ENCODE measurements at places on chromosomes 12 and 14.

- DNase-seq, result no peak
Observed at GRCh38 chr12:2259369-2259768, 206.6 kb downstream of the CACNA1C start.

- DNase-seq, result peak; percentile 70
Observed at GRCh38 chr12:70609739-70610491, 27.3 kb downstream of the PTPRB start.

- DNase-seq, result no peak
Observed at GRCh38 chr12:20950248-20950647, 139.7 kb downstream of the SLCO1B3 start.

GRCh38 chr14:50846226-50846880, 15.4 kb upstream of the NIN start:
- DNase-seq, result no peak

DNA sequence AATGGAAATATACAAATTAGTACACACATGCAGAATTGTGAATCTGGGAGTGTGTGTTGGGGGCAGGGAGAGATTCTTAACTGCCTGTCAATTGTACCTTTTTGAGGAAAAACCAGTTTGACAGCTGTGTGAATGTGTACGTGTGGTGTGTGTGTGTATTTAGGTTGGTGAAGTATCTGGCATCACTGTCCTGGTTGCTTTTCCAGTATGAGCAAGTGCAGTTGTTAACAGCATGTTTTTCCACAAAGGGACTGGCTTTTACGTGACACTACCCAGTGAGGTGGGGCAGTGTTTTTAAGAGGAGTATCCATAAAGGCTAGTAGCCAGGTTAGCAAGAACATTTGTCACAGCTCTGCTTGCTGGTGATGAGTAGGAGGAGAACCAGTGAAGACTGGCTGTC, 56.1 kb downstream of the DAAM1 start:
- DNase-seq, result no peak

GRCh38 chr12:97426492-97427116, 36.0 kb upstream of the RMST start:
- DNase-seq, result no peak

DNA sequence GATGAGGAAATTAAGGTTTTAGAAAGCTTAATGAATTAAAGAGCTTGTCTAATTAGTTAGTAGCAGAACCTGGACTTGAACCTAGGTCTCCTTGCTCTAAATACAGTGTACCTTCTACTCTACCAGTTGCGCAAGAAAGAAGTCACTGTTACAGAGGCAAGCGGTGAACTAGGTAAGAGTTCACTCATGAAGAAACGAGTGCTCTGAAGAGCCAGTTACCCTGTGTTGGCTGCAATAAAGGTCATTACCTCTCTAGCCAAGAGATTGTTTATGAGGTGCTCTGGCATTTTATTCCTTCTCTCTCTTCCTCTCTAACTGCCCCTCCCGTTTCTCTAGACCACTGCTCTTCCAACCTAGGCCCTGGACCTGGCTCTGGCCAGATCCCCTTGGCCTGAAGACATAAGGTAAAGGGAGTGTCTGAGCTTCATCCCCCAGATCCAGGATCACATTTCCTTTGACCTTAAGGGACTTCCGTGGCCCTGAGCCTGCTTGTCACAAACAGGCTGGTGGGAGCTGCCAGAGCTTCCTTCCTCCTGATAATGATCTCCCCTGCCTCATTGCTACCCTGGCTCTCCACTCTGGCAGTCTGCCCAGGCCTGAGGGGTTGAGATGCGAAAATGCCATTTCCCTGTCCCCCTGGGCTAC, 1.9 kb downstream of the RNASE7 start:
- no peak for DNase-seq

DNA sequence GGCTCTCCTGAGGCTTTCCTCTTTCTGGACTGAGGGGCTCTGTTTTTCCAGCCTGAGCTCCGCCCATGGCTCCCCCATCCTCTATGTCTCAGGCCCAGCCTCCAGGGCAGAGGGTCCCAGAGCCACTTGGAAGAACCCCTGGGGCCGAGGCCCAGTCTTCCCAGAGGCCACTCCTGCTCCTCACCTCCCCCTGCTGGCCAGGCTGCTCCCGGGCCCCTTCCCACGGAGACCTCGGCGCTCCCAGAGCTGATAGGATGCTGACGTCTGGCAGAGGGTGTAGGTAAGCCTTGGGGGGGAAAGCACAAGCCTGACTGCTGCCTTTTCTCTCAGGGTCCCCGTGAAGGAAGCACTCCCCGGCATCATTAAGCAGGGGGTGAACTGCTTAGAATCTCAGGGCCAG, 51.4 kb downstream of the ERH start:
- no peak for DNase-seq

- no peak for DNase-seq
Observed at GRCh38 chr14:63770187-63770807, 42.4 kb upstream of the SGPP1 start.

DNA sequence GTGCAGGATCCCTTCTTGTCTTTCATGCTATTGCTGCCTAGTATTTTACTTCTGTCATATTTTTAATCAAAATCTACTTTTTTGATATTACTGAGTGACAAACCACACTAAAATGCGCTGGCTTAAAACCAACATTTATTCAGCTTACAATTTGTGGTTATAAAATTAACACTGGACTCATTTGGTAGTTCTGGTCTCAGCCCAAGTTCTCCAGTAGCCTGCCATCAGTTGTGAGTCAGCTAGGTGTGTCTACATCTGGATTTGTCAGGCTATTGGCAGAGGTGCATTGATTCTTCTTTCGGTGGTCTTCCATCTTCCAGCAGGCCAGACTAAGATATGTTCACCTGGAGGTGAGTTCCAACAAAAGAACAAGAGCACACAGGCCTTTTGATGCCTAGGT, 765.1 kb upstream of the FBXO33 start:
- DNase-seq, result no peak

DNA sequence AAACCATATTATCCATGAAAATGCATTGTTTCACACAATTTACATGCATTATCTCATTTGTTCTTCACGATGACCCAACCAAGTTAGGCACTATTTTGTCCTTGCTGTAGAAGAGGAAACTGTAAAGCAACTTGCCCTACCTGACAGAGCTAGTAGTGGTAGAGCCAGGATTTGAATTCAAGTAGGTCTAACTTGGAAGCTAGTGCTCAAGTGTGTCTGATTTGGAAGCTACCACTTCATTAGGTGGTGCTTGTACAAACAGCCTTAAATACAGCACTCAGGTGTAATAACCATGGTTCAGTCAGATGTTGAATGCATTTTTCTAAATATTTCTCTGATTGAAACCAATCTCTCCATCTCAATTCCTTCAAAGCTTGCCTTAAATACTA, 123.6 kb downstream of the PAWR start:
- DNase-seq, result no peak

GRCh38 chr12:107948391-107948945, 174.0 kb downstream of the ASCL4 start:
- no peak for DNase-seq

DNA sequence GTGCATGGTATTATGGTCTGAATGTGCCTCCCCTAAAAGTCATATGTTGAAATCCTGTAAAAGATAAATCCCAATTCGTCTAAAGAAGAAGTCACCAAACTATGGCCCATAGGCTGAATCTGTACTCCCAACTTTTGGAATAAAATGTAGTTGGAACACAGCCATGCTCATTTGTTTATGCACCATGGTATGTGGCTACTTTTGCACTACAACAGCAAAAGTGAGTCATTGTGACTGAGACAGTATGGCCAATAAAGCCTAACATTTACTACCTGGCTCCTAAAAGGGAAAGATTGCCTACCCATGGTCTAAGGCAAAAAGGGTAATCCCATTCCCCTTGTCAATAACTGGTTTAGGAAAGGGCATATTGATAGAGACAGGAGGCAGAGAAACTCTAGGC, 101.8 kb downstream of the LRIG3 start:
- DNase-seq, result no peak

DNA sequence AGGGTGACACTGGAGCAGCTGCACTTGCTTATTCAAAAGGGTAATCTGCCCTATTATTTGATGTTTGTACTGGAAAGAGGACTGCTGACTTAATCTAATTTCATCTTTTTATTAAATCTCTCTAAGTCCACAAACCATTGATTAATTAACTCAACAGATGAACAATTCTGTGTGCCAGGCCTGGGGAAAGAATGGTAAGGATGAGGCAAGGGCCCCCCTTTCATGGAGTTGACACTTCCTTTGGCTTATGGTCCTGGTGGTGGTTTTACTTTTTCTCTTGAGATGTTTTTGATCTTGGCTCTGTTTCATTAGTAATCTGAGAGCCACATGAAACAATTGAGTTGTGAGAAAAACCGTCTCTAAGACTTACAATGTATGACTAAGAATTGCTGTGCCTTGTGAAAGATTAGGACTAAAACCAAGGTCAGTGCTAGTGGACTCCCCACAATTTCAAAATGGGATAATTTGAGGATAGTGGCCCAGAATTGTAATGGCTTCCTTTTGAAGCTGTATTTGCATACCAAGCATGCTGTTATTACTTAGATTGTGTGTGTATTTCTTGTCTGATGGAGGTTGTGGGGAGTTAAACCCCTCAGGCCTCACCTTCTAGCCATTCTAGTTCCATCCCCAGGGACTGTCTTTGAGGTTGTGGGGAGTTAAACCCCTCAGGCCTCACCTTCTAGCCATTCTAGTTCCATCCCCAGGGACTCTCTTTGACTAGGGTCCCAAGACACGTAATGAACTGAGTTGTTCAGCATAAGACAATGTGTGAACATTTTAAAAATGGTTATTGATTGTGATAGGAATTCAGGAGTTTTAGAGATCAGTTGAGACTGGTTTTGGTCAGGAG, 52.5 kb upstream of the EVL start:
- DNase-seq, result no peak

GRCh38 chr14:22919601-22919921, 612 bp upstream of the RBM23 start:
- DNase-seq, result no peak

DNA sequence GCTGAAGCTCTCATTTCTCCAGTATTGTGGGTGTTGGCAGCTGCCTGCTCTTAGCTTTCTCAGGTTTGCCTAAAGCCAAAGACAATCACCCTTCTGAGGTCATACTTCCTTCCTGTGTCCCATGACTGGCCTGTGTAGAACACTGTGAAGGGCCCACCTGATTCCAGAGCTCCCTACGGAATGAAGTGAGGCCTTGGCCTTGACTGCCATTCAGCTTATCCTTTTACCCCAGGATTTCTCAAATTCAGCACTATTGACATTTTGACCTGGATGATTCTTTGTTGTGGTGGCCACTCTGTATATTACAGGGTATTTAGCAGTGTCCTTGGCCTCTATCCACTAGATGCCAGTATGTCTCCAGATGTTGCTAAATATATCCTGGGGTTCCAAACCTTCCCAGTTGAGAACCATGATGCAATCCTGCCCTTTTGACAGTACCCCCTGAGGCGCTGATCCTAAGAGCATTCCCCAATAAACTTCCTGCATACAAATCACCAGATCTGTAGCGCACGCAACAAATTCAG, 112.3 kb upstream of the KRR1 start:
- DNase-seq, result no peak

DNA sequence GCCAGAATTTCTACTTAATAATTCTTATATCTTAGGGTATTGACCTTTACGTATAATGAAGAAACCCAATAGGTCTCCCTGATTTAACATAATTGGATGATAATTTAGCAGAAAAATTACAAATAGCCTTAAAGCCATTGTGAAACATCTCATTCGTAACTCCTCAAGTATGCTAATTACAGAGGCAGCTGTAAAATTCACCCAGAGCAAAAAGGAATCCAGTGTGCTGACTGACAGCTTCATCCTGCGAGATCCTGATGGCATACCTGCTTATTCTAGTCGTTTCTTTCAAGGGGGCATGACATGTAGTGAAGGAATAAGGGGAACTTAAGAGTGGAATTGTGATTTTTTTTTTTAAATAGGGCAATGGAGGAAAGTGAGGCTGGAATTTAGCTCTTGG, 291.5 kb downstream of the FUT8 start:
- no peak for DNase-seq

GRCh38 chr12:123396954-123397353, 13.0 kb downstream of the KMT5A start:
- DNase-seq, result no peak

- DNase-seq, result no peak
Observed at GRCh38 chr12:122486805-122487426, 13.8 kb downstream of the ZCCHC8 start.

GRCh38 chr14:37565550-37565949, 29.5 kb downstream of the FOXA1 start:
- DNase-seq, result no peak

- peak; percentile 72 for DNase-seq
Observed at GRCh38 chr12:116559162-116559935, at the start of gene MAP1LC3B2. MAP1LC3B2 (plus strand) TSS chr12:116559381; CDS start chr12:116575943, 16,562 bp downstream.

DNA sequence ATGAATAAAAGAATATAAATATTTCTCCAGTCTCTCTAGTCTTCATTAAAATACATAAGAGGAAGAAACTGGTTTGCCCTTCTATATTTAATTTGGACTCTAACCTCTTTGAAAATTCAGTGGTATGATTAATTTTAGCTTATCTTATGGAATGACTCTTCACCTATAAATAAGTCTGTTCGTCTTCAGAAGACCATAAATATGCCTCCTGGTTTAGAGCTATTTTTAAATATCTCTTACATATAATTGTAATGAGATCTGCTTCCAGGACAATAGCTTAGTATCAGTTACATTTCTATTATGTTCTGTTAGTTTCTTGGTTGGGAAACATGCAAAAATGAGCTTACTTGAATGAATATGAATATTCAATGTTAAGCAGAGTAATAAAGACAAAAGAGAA, 257.5 kb upstream of the HMGA2 start:
- DNase-seq, result no peak

- no peak for DNase-seq
Observed at GRCh38 chr12:52857500-52857899, 8.7 kb upstream of the KRT78 start.

- DNase-seq, result no peak
Observed at GRCh38 chr12:12508612-12509011, 54.1 kb downstream of the DUSP16 start.

DNA sequence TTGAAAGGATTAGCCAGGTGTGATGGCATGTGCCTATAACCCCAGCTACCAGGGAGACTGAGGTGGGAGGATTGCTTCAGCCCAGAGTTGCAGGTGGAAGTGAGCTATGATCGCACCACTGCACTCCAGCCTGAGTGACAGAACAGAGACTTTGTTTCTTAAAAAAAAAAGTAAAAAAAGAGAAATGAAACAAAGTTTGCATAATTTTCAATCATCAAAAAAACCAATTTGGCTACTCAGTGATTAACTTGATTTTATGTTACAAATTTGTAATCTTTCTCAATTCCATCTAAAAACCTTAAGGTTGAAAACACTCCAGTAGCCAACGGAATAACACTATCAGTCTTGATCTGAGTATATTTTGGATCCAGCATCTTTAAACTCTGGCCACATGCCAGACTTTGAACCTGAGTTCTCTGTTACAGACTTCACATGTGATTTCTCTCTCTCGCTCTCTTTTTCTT, 12.6 kb upstream of the DENND5B start:
- no peak for DNase-seq

DNA sequence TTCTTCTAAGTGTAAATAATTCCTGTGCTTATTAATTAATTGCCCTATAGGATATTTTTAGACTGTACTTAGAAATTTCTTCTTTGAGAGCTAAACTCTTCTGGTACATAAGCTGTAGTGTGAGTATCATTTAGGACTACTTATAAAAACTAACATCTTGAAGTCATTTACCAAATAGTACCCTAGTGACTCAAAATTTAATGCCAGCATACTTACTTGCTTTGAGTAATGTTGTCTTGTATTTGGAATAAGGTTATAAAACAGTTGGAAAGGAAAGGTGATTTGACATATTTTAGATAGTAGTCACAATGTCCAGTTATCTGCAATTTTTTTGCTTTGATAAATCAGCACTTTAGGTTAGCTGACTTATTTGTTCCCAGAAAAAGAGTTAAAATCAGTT, 39.1 kb downstream of the SPATA7 start:
- DNase-seq, result no peak
